LoVo (cell line): ENCODE measurements at places on chromosomes 13 and 19.

GRCh38 chr13:27523346-27524073, 73.1 kb upstream of the MTIF3 start:
- no peak for DNase-seq

- no peak for DNase-seq
These were observed 188.2 kb upstream of the RNF113B start for GRCh38 chr13:98365302-98365701.

GRCh38 chr19:7515110-7515644, 726 bp upstream of the ZNF358 start:
- DNase-seq, result no peak

DNA sequence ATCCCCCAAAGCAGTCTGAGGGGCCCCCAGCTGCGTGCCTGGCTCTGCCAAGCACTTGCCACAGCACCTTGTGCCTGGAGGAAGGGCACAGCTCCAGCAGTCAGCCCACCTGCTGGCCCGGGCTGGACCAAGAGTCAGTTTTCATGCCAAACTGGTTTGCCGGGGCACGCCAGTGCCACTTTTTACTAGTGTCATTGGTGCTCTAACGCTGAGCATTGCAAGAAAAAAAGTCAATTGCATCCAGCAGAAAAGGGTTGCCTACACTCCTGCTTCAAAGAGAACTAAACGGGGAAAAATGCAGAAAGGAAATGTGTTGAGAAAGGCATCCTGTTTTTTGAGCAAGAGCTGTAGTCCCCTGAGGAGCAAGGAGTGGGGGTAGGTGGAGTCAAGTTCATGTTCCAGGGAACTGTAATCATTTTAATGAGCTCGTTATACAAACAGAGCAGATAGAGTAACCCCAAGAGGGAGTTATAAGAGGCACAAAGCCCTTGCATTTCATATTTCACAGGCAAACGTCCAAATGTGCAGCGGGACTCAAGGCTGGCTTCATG, 68.4 kb downstream of the F2RL3 start:
- DNase-seq, result peak; percentile 22

GRCh38 chr19:344625-345319, at the start of gene MIER2:
Gene MIER2, minus strand, starts transcription at chr19:344796. Its CDS starts 14 bp downstream, at chr19:344782.
- DNase-seq, result peak; percentile 84

- DNase-seq, result peak; percentile 92
These were observed 6.3 kb downstream of the GRAMD1A start for GRCh38 chr19:35006342-35006998.

GRCh38 chr19:3033595-3034405, 4.7 kb upstream of the TLE2 start:
- DNase-seq, result no peak

DNA sequence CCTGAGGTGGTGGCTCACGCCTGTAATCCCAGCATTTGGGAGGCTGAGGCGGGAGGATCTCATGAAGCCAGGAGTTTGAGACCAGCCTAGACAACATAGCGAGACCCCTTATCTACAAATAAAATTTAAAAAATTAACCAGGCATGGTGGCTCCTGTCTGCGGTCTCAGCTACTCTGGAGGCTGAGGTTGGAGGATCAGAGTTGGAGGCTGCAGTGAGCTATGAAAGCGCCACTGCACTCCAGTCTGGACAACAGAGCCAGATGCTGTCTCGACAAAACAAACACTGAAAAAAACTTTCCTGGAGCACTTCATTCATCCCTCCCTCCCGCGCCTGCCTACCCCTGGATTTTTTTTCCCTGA, 665 bp upstream of the ATG4D start:
- DNase-seq, result no peak

DNA sequence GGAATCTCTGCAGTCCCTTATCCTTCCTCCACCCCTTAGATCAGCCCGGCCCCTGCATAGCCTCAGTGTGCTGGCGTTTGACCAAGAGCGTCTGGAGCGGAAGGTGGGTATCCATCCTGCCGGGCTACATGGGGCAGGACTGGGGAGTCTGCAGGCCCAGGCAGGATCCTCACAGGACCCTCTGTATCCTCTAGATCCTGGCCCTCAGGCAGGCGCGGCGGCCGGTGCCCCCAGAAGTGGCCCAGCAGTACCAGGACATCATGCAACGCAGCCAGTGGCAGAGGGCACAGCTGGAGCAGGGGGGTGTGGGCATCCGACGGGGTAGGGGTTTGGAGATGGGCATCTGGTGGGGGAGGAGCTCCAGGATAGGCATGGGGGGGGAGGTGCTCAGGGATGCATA, 8.9 kb downstream of the PODNL1 start:
- DNase-seq, result no peak

- no peak for DNase-seq
These were observed 131.8 kb downstream of the KCTD12 start for GRCh38 chr13:76754414-76754813.

DNA sequence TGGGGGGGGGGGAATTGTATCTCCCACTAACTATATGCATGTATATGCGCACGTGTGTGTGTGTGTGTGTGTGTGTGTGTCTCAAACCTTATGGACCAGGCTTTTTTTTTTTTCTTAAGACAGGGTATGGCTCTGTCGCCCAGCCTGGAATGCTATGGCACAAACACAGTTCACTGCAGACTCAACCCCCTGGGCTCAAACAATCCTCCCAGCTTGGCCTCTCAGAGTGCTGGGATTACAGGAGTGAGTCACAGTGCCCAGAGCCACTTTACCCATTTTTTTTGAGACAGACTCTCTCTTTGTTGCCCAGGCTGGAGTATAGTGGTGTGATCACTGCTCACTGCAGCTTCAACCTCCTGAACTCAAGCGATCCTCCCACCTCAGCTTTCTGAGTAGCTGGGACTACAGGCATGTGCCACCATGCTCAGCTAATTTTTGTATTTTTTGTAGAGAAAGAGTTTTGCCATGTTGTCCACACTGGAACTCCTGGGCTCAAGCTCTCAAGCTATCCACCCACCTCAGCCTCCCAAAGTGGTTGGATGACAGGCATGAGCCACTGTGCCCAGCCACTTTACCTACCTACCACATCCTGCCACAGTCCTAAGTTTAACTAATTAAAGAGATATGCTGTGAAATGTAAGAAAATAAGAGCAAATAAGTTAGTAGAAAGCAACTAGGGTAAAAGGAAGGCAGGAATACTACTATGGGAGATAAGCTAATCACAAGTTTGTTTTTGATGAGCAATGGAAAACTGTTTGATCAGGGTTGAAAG, 2.4 kb downstream of the ZMYM5 start:
- peak; percentile 73 for DNase-seq

GRCh38 chr13:42064966-42065365, 16.5 kb downstream of the DGKH start:
- no peak for DNase-seq

DNA sequence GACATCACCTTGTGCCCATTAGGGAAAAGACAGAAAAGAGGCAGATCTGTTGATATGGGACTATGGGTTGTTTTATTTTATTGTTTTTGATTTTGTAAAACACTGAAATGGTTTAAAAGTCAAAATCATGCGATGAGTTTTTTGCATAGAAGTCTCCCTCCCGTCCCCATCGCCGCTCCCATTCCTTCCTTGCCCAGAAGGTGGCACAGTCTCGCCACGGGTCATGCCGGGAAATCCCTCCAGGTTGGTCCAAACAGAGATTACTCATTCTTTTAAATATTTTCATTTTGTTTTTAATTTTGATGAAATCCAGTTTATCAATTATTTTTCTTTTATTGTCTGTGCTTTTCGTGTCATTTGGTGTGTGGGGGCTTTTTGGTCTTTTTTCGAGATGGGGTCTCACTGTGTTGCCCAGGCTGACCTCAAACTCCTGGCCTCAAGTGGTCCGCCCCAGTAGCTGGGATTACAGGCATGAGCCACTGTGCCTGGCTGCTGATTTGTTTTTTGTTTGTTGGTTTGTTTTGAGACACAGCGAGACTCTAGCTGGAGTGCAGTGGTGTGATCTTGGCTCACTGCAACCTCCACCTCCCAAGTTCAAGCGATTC, 9.2 kb downstream of the PGPEP1 start:
- peak; percentile 59 for DNase-seq

- no peak for DNase-seq
These were observed 484.2 kb downstream of the ZNF536 start for GRCh38 chr19:30856376-30856775.

- DNase-seq, result no peak
These were observed 1891.6 kb upstream of the PCDH20 start for GRCh38 chr13:63307228-63307627.

DNA sequence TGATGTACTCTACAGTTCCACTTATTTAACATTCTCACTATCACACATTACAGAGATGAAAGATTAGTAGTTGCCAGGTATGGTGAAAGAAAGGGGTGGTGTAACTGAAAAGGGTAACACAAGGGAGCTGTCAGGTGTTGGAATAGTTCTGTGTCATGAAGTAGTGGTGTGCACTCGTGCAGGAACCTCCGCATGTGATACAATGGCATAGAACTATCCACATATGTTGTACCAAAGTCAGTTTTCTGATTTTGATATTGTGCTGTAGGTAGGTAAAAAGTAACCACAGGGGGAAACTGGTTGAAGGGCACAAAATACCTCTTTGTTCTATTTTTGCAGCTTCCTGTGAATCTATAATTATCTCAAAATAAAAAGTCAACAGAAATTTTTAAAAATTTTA, 24.4 kb upstream of the RPL21 start:
- DNase-seq, result no peak

GRCh38 chr13:106683179-106683578, 115.2 kb upstream of the ARGLU1 start:
- no peak for DNase-seq

- DNase-seq, result no peak
These were observed 4.3 kb downstream of the CAB39L start for GRCh38 chr13:49439609-49440008.

- DNase-seq, result no peak
These were observed 886.7 kb upstream of the PCDH20 start for GRCh38 chr13:62302341-62302740.

- no peak for DNase-seq
These were observed 14.6 kb upstream of the SLC7A10 start for GRCh38 chr19:33240181-33240771.

DNA sequence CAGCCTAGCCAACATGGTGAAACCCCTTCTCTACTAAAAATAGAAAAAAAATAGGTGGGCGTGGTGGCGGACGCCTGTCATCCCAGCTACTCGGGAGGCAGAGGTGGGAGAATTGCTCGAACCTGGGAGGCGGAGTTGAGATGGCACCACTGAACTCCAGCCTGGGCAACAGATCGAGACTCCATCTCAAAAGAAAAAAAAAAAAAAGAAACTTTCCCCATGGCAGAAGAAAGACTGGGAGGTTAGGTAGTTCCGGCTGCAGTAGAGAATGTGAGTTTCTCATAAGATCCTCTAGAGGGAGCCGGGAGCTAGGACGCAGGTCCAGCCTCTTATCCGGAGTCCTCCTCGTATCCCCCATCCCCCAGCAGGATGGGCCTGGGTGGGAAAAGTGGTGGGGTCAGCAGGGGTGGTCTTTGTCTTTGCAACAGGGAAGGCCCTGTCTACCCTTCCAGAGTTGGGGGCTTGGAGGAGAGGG, 13.2 kb upstream of the CREB3L3 start:
- DNase-seq, result peak; percentile 75

DNA sequence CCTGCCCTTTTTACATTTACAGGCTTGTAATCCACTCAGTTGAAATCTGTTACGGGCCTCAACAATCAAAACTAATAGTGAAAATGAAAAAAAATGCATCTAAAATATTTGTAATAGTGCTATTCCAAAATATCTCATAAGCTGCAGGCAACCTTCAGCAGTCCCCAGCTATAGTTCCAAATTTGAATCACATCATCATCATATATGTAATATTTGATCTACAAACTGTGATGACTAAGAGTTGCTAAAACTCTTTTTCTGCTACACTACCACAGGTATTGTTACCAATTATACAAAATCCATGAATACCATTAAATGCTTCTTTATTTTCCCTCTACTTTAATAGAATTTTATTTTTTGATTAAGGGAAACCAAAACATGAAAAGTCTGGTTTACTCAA, 121.4 kb upstream of the RFC3 start:
- no peak for DNase-seq

- no peak for DNase-seq
These were observed 99.9 kb downstream of the GNG7 start for GRCh38 chr19:2602391-2603181.

DNA sequence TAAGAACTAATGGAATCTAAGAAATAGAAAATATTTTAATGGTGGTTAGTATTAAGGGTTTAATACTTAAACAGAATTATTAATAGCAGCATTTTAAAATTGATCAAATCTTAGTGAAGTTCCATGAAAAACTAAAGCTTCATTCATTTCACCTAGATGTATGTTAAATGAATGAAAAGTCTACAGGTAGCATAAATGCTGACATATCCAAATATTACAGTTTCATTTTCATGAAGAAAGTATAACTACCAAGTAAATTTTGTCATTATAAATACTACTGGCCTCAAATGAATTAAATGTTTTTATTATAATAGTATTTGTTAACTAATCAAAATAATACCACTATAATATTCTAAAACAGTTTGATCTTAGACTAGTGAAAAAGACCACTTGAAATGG, 403.3 kb downstream of the LIG4 start:
- no peak for DNase-seq

- DNase-seq, result peak; percentile 22
These were observed 85.9 kb downstream of the MBNL2 start for GRCh38 chr13:97307882-97308624.

DNA sequence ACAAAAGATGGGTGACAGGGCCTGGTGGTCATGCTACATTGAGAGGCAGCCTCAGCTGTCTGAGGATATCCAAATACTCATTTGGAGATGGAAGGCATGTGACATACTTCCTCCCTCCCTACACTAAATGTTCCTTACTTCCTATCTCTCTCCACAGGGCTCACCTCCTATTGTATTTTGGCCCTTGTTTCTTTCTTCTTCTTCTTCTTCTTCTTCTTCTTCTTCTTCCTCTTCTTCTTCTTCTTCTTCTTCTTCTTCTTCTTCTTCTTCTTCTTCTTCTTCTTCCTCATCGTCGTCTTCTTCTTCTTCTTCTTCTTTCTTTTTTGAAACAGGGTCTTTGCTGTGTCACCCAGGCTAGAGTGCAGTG, 71.8 kb upstream of the POMP start:
- DNase-seq, result no peak

- no peak for DNase-seq
These were observed 1567.4 kb downstream of the EFNB2 start for GRCh38 chr13:104967836-104968630.
